ENCODE measurements at places on chromosomes 3 and 15. TPM values are rescaled to one million over a fixed set of nuclear protein-coding genes. Genes with fewer than 3 reads are reported as not detected.

The NME9 gene
- 11.4 TPM for total RNA-seq

The ADCY5 gene
- 8.4 TPM for total RNA-seq

The ZNF80 gene
- not detected for total RNA-seq

The ANKRD34C gene
- not detected for total RNA-seq

GRCh38 chr15:85457392-85457968 is 77.1 kb downstream of the AKAP13 start:
- peak overlapping the region; percentile 50 for H3K27ac ChIP-seq
- H3K4me3 ChIP-seq, result no peak overlapping the region
- no peaks in the 10 kb centered on the region for H3K27me3 ChIP-seq
- H3K36me3 ChIP-seq, result no peaks in the 10 kb centered on the region
- no peaks in the 10 kb centered on the region for H3K4me1 ChIP-seq

- peaks cover 38% of the 10 kb centered on the region for H3K4me1 ChIP-seq
- DNase-seq, result no peak
- no peaks in the 10 kb centered on the region for H3K27me3 ChIP-seq
- no peak overlapping the region for H3K4me3 ChIP-seq
- no peaks in the 10 kb centered on the region for H3K36me3 ChIP-seq
Measured at GRCh38 chr3:177357352-177358090, 160.2 kb upstream of the TBL1XR1 start.

DNA sequence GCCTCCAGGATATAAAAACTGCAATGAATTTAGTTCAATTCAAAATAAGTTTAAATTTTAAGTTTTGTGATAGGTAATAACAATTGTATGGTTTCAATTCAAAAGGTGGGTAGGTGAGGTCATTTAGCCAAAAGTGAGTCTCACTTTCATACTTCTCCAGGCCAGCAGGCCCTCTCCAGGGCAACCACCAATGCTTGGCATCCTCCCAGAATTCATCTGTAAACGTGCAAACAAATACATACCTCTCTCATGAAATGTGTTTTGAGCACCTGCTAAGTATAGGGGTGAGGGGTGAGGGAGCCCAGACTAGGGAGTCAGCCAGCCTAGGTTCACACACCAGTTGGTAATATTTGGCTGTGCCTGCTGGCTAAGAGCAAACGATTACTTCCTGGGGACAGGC is 22.0 kb upstream of the RBSN start:
- peak; percentile 35 for DNase-seq
- H3K27ac ChIP-seq, result no peak overlapping the region
- H3K27me3 ChIP-seq, result peaks cover 3% of the 10 kb centered on the region

- no peaks in the 10 kb centered on the region for H3K4me1 ChIP-seq
- DNase-seq, result no peak
- no peaks in the 10 kb centered on the region for H3K36me3 ChIP-seq
- no peak overlapping the region for H3K27ac ChIP-seq
Measured at GRCh38 chr3:151611419-151611818, 122.3 kb upstream of the AADACL2 start.

DNA sequence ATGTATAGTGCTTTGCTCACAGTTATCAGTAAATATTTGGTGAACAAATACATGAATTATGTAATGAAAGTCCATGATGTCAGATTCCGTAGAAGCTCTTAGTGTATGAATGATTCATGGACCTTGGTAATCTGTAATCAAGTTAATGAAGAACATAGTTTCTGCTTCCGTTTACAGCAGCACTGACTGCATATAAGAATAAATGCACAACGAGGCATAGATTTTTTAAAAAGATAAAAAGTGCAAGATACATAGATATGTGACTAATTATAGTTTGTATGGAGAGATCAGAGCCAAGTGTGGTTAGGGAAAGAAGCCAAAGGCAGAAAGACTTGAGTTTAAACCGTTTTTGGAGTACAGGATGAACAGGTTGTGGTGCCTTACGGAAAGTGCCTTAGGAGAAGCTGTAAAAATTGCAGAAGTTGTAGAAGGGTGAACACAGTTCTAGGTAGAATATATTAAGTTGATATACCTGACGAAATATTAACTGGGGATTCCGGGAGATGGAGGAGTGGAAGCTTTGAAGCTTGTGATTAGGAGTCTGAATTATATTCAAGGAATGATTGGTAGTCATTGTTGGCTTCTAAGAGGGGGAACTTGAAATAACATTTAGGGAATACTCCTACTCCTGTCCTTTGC is 293.1 kb downstream of the NLGN1 start:
- no peaks in the 10 kb centered on the region for H3K27me3 ChIP-seq
- DNase-seq, result no peak
- no peak overlapping the region for H3K27ac ChIP-seq
- no peaks in the 10 kb centered on the region for H3K4me1 ChIP-seq

- peak; percentile 24 for DNase-seq
- H3K27me3 ChIP-seq, result no peaks in the 10 kb centered on the region
- no peak overlapping the region for H3K4me3 ChIP-seq
- H3K27ac ChIP-seq, result peak overlapping the region; percentile 32
- no peaks in the 10 kb centered on the region for H3K36me3 ChIP-seq
Measured at GRCh38 chr3:48507256-48508061, 3.5 kb upstream of the SHISA5 start.

DNA sequence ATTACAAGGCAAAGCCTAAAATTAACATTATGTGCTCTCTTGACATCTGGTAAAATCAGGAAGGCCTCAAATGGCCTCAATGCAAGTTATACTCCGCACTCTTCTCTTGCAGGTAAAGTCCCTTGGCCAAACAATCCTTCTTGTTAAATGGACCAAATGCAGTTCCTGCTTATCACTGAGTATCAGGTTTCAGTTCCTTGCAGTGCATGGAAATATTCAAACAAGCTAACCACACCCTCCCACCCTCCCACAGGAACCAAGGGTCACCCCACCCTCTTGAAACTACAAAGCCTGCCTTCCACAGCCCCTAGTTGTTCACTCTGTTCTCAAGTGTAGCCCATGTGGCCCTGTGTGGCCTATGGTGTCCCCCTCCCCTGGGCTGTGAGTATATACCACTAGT is 171.9 kb upstream of the CADPS start:
- H3K36me3 ChIP-seq, result no peaks in the 10 kb centered on the region
- H3K4me3 ChIP-seq, result no peak overlapping the region
- DNase-seq, result no peak
- H3K4me1 ChIP-seq, result no peaks in the 10 kb centered on the region

GRCh38 chr3:155382396-155383042 is 89.0 kb upstream of the STRIT1 start:
- H3K27ac ChIP-seq, result no peak overlapping the region
- peaks cover 19% of the 10 kb centered on the region for H3K4me1 ChIP-seq
- no peaks in the 10 kb centered on the region for H3K36me3 ChIP-seq
- DNase-seq, result peak; percentile 76
- H3K4me3 ChIP-seq, result no peak overlapping the region
- no peaks in the 10 kb centered on the region for H3K27me3 ChIP-seq

DNA sequence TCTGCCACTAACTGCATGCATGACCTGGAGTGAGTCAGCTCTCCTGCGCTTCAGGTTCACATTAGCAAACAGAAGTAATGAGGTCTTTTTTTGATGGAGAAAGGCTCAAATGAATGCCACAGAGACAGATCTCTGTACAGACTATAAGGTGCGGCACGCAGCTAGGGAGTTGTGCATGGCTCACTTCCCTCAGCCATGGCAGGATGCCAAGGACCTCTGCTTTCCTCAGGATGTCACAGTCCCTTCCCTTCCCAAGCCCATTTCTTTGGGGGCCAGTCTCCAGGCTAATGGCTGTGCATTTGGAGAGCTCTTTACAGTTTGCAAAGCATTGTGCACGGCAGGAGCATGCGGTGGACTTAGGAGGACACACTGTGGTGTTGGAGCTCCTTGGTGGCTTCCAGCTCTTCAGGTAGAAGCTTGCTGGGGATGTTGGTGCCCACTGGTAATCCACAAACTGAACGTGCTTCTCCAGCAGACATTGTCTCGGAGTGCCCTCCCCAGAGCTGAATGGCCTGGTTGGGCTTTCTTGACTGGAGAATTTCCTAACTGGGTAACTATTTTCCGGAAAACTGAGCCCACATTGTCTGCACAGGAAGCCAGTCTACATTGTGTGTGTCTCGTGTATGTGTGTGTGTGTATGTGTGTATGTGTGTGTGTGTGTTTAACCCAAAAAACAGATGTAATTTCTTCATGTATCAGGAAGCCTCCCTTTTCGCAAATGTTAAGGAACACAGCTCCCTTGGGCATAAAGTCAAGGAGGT is 172.5 kb upstream of the TLE3 start:
- H3K36me3 ChIP-seq, result no peaks in the 10 kb centered on the region
- H3K27me3 ChIP-seq, result no peaks in the 10 kb centered on the region
- no peaks in the 10 kb centered on the region for H3K4me1 ChIP-seq
- DNase-seq, result peak; percentile 58

DNA sequence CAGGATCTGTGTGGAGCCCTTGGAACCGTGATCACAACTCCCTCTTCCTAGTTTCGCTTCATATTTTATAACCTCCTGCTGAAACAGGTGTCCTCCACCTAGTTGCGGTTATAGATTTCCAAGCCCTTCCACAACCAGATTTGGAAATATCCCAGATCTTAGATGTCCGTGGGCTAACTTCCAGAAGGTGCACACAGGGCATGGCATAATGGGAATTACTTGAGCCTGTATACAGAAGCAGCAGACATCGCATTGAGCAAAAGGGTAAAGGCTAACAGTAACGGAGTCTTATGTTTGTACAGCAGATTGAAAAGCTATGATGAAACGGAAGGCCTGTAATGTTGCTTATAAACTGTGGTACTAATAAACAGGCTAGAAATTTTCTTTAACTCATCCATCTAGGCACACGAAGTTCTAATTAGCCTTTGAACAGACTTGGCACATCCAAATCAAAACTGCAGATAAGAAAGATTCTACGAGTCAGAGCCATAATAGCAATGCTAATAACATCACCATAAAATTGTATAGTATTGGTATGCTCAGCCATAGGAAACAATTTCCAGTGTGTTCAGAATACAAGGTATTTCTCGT is 1.2 kb upstream of the USF3 start:
- H3K4me1 ChIP-seq, result peaks cover 27% of the 10 kb centered on the region
- DNase-seq, result peak; percentile 68
- peak overlapping the region; percentile 42 for H3K4me3 ChIP-seq
- H3K27me3 ChIP-seq, result no peaks in the 10 kb centered on the region
- H3K36me3 ChIP-seq, result no peaks in the 10 kb centered on the region

DNA sequence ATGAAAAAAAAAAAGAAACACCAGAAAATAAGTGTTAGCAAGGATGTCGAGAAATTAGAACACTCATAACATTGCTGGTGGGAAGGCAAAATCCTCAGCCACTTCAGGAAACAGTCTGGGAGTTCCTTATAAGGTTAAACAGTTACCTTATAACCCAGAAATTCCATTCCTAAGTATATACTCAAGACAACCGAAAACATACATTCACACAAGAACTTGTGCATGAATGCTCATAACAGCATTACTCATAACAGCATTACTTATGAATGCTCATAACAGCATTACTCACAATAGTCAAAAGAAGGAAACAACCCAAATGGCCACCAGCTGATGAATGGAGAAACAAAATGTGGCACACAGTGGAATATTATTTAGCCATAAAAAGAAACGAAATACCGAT is 34.8 kb upstream of the DCP1A start:
- H3K4me1 ChIP-seq, result no peaks in the 10 kb centered on the region
- no peak overlapping the region for H3K27ac ChIP-seq
- peaks cover 2% of the 10 kb centered on the region for H3K27me3 ChIP-seq
- no peak for DNase-seq
- no peak overlapping the region for H3K4me3 ChIP-seq
- H3K36me3 ChIP-seq, result no peaks in the 10 kb centered on the region

Measured in lung (tissue), 17 donors.